Stimulated activated CD4-positive, alpha-beta T cell treated with anti-CD3 and anti-CD28 coated beads, Interleukin-1b, Interleukin-23, amount 100 ng/mL, for 48 hours (primary cell): ENCODE measurements at places on chromosomes 6 and 20.

GRCh38 chr6:144474290-144474689 is 189.2 kb downstream of the UTRN start:
- DNase-seq = no peak

DNA sequence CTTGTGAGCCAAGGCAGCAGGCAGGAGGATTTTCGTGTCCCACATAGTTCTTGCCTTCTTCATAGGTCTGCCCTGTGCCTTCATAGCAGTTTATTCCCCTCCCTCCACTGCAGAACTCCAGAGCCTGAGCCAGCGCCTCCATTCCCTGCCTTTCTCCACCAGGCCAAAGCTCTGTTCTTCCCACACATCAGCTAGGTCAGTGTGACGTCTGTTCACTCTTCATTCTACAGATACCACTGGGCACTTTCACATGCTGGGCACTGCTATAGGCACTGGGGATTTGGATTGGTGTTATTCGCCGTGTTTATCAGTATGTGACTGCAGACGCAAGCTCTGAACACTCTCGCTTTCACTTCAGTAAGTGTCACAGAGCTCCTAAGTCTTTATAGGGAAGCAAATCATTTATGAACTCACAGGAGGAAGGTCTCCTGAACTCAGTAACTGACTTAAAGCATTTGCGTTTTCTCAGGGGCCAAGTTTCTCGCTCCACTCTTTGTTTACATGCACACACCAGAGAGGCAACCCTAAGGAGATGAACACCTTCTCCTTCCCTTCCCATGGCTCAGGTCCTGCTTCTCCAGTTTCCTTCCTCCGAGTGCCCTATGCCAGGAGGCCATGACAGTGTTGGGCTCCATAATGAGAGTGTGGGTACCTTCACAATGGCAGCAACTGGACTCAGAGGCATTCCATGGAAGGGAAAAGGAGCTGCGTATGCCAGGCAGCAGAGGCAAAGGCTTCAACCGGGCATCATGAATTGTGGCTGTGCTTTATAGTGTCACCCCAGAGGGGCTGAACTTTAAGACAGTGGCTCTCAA is 6.3 kb upstream of the APMAP start:
- DNase-seq = no peak

DNA sequence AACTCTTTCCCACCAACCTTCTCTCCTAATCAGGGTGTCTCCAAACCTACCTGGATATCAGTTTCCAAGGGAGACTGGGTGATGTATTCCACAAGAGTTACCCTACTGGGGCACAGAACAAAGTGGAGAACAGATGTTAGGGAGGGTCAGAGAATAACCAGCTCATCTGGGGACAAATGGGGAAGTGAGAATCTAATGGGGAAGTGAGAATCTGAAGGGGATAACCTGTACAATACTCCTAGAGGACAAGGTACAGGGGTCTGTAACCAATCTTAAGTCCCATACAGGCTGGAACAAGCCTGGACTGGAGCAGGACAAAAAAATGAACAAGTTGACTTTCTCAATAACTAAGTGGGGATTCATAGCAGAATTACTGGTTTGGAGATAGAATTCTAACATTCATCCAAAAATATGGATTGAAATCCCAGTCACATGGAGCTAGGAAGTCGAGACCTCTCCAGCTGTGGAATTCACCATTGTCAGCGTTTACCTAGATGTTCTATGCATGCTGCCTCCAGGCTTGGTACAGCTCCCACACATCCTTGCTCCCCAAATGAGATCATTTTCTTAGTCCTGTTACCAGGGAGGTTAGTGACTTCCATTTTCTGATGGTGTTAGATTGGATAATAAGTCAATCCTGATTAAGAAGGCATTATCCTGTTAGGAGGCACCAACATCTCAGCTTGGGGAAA is 214.8 kb upstream of the MOCS1 start:
- DNase-seq = no peak

DNA sequence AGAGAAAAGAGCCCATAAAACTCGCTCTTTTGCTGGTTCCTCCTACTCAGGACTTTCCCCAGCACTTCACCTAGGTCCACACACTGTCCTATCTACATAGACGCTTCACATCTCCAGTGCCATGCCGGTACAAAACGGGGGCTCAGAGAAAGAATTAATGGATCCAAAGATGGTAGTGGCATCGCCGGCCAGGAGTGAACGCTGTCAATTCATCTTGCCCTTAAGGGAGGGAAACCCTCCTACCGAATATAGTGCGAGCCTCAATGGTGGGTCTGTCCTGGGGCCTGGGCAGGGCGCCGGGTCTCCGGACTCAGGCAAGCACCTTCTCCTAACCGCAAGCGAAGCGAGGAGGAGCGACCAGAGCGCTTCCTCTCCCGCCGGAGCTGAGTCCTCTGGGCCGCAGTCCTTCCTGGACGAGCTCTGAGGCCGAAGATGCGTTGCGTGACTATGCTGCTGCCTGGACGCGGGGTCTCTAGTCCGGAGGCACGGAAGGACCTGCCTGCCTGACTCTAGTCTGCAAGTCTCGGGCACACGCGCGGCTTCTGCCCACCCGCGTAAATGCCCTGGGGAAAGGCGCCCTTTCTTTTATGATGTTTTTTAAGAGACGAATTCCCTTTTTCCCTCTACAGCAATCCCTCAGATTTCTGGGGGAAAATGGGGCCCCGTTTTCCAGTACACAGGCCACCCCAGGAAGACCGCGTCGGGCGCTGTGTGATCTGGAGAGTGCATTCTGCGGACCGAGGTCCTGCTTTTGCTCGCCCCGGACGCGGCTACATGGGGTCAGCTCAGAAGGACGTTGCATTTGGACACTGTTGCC is 100.1 kb upstream of the PRDM1 start:
- no peak for DNase-seq

GRCh38 chr6:53239526-53239925 is 90.9 kb upstream of the GCM1 start:
- DNase-seq = peak; percentile 10

DNA sequence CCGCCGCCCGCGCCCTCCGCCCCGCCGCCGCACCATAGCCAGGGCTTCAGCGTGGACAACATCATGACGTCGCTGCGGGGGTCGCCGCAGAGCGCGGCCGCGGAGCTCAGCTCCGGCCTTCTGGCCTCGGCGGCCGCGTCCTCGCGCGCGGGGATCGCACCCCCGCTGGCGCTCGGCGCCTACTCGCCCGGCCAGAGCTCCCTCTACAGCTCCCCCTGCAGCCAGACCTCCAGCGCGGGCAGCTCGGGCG is 1.5 kb downstream of the FOXC1 start:
- no peak for DNase-seq
